Kidney capillary endothelial cell (primary cell): ENCODE measurements at places on chromosomes 12 and 14.

GRCh38 chr14:23008831-23009230, 1.1 kb downstream of the C14orf93 start:
- no peak for DNase-seq

GRCh38 chr12:7131502-7131866, 1.3 kb downstream of the CLSTN3 start:
- no peak for DNase-seq

- DNase-seq = no peak
Measured at GRCh38 chr14:48616931-48617330, 941.5 kb upstream of the MDGA2 start.

- no peak for DNase-seq
Measured at GRCh38 chr12:5260591-5261086, 171.3 kb upstream of the NTF3 start.
